Stimulated activated CD8-positive, alpha-beta memory T cell treated with anti-CD3 and anti-CD28 coated beads, Interleukin-15, amount 100 ng/mL, for 4 hours (primary cell): ENCODE measurements at places on chromosomes 5 and 9.

DNA sequence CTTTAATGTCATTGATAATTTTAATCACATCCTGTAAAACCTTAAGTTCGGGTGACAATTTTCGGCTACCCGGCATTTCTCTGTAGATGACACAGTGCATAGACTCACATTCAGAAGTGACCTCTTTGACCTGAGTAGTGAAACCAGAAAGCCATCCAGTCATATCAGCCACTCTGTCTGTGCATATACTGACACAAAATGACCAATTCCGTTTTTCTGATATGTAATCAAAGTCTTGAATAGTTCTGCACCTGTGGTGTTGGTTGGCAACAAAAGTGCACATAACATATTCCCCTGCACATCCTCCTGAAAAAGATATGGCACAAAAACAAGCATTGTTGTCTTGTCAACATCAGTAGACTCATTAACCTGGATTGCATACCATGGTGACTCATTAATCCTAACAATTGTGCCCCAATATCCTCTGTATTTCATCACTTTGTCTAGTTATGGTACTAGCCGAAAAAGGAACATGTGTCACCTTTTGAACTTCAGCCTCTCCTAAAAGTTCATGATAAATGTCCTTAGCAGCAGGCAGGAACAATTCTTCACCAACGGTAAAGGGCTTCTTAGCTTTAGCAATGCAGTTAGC, 4.6 kb upstream of the HNRNPA0 start:
- no peak for DNase-seq

DNA sequence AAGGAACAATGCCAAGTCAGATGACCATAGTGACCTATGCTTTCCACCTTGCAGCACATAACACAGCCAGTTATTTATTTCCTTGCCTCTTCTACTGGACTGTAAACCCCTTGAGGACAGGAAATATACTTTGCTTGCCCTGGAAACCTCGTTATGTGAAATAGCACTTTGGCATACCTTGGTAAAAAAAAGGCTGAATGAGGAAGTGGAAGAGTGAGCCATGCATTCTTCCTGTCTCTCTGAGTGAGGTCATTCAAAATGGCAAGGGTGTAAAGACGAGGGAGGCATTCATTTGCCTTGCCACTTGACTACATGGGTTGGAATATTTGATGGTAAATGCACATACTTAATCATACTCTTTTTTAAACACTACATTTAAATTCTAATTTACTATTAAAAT, 42.8 kb upstream of the SVEP1 start:
- DNase-seq: no peak

- DNase-seq: no peak
These were observed 27.3 kb downstream of the CFAP90 start for GRCh38 chr5:7823594-7823993.

DNA sequence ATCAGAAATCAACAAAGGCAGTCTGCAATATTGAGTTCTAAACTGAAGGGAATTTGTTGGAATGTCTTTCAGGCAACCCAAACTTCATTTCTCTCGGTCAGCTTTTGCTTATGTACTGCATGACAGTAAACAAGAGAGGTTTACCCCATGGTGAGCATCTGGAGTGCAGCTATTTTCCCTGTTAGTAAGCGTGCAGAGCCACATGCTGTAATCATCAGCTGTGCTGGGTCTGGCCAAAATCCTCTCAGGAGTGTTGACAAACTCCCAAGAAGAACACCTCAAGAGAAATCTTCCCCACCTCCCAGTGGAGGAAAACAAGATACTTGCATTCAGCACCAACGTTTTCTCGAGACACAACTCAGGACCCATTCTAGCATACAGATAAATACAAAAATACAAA, 83.6 kb upstream of the ADAMTSL1 start:
- no peak for DNase-seq

- no peak for DNase-seq
These were observed 30.2 kb upstream of the DUSP1 start for GRCh38 chr5:172801179-172801671.

DNA sequence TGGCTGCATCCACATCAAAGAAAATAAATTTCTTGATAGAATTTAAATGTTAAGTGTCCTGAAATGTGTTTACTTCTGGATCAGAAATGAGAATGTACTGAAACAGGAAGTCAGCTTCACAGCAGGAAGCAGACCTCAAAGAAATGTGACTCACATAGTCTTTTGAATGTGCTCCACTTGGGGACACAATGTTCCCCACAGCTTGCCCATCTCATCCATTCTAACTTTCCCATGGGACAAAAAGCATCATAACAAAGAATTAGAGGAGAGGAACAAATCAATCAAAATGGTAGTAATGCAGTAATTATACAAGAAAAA, 85.7 kb downstream of the GRAMD2B start:
- no peak for DNase-seq

GRCh38 chr5:118789366-118789765, 199.0 kb downstream of the DTWD2 start:
- DNase-seq: no peak
